ENCODE measurements at places on chromosomes 1 and 21.

DNA sequence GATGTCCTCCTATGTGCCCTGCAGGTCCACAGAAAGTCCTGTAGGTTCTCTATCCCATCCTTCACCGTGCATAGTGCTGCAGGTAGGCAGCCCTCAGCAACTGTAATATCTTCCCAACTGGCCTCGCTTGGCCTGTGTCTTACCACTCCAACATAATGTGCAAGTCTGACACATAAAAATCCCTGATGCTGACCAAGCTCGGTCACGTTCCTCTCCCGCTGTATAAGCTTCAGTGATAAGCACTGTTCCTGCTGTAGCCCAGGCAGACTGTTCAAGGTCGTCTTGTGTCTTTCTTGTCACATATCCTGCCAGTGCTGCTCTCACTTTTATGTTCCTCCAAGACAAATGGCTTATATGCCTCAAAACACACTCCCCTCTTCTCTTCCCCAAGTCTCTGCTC lies 19.4 kb upstream of the KCNE1 start:
- no peak for DNase-seq

DNA sequence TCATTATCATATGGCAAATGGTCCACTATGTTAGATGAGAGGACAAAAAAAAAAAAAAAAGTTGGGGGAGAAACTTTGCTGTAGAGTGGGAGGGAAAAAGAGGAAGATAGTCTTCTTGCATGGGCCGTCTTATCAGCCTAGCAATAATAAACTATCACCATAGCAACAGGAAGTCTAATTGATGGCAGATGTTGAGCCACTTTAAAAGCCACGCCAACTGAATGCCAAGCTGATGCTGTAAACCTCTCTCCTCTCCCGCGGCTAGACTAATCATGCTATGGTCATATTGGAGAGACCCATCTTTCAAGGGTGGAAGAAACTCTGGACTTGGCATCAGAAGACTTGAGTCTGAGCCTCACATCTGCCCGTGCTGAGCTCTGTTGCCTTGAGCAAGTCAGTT lies 122.2 kb upstream of the HOOK1 start:
- DNase-seq: no peak

GRCh38 chr21:34802180-34802899 lies 133.5 kb downstream of the CLIC6 start:
- peak; percentile 66 for DNase-seq

- no peak for DNase-seq
These were observed 981.9 kb upstream of the ADGRL4 start for GRCh38 chr1:79988401-79988800.

- no peak for DNase-seq
These were observed 2.7 kb downstream of the MAN1C1 start for GRCh38 chr1:25619101-25619890.

DNA sequence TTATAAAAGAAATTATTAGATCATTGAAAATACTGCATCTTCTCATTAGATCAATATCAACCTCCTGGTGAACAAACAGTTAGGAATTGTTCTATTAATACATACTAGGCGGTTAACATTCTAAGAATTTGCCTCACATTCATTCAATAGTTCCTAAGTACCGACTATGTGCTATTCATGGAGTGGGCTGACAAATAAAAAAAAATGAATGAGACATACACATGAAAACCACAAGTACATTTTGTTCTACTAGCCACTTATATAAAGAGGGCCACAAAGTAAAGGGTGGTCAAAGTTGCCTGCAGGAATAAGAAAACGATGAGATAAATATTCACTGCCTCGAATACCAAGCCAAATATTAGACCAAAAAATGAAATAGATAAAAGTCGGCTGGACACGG lies 294.4 kb downstream of the SDCCAG8 start:
- no peak for DNase-seq

DNA sequence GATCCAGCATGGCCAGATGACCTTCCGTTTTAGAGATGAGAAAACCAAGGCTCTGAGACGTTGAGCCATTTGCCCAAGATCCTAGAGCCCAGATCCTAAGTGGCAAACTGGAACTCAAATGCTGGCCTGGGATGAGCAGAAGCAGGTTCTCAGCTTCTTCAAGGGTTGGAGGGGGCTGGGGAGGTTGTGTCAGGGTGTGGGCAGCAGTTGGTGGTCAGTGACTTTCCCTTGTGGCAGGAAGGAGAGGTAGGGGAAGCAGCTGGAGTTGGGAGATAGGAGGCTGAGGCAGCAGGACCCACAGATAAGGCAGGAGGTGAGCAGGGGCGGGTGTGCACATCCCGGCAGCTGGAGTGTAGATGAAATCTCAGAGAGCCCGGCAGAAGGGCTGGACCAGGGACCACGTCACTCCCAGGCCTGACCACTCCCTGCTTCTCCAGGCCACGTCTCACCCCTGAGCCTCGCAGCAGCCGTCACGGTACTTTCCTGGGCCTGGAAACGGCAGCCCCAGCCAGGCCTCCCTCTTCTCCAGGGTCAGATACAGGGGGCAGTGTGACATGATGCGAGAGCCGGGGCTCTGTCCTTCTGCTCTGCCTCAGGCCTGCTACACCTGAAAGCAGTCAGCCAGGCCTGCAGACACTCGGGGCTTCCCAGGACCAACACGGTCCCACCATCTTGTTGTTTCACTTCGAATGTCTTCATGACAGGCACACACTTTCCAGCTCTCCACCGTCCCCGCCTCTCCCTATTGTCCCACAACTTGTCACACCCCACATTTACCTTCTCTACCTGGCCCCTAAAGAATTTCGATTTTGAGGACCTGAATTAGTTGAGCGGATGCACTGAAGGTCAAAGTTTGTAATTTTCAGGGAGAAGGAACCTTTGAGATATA lies 11.5 kb upstream of the LAPTM5 start:
- DNase-seq: no peak

- no peak for DNase-seq
These were observed 145.4 kb downstream of the SLC30A10 start for GRCh38 chr1:219782929-219783328.

- DNase-seq: no peak
These were observed 115.6 kb downstream of the PGBD5 start for GRCh38 chr1:230310381-230311163.

DNA sequence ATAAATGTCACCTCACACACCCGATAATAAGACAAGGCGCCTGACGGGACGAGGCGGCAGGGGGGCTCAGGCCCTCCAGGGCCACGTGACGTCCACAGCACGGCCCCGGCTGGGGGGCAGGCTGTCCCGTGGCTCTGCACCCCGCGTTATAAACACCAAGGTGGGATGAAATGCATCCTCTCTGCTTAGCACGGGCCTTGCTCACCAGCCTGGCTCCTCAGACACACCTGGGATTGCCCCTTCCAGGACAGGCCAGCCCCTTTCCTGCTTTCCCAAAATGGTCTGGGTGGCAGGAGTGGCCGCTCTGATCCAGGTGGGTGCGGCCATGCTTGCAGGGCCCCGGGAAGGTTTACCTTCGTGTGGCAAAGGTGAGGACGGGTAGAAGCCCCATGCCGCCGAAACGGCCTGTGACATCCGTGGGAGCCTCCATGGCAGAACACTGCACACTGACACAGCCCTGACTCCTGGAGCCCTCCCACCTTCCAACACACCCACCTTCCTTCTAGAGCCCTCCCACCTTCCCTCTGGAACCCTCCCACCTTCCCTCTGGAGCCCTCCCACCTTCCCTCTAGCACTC lies 35.9 kb downstream of the SLC19A1 start:
- DNase-seq: no peak

GRCh38 chr1:35962952-35963351 lies 32.0 kb downstream of the AGO3 start:
- DNase-seq: no peak

- peak; percentile 95 for DNase-seq
These were observed 7.8 kb downstream of the CELSR2 start for GRCh38 chr1:109256971-109257681.

GRCh38 chr21:31914472-31914871 lies 41.7 kb downstream of the HUNK start:
- DNase-seq: no peak

- DNase-seq: no peak
These were observed 89.8 kb downstream of the TMEM200B start for GRCh38 chr1:29033829-29034466.

DNA sequence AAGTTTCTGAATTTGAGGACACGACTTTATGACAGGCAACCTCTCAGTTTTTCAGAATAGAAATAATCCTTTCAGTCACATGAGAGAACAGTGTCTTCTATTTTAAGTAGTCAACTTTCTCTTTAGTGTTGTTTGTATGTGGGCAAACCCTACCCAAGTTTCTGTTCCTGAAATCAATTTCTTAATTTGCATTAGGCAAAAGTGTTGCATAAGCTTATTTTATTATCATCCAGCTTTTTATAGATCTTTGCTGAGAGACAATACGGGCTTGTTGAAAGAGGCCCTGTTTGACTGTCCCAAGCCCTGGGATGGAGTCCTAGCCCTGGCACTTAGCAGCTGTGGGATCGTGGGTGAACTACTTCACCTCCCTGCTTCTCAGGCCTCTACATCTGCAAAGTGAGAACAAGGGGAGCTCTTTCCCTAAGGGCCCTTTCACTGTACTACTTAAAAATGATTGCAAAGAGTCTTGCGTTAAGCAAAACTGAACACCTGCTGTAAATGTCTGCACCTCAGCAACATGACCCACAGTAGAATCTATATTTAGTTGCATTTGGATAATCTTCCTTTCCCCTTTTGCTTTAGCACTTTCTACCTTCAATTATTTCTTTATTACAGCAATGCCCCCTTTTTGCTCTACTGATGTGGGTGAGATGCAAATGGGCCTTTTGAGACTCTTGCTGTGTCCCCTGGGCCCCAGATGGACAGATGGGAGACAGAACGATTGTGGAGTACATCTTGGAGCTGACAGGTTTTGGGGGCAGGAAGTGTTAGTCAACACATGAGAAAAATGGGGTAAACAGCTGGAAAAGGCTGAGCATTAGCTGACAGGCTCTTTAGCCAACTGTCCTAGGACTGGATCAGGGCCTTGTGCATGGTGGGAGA lies 41.0 kb upstream of the SCAF4 start:
- DNase-seq: no peak

DNA sequence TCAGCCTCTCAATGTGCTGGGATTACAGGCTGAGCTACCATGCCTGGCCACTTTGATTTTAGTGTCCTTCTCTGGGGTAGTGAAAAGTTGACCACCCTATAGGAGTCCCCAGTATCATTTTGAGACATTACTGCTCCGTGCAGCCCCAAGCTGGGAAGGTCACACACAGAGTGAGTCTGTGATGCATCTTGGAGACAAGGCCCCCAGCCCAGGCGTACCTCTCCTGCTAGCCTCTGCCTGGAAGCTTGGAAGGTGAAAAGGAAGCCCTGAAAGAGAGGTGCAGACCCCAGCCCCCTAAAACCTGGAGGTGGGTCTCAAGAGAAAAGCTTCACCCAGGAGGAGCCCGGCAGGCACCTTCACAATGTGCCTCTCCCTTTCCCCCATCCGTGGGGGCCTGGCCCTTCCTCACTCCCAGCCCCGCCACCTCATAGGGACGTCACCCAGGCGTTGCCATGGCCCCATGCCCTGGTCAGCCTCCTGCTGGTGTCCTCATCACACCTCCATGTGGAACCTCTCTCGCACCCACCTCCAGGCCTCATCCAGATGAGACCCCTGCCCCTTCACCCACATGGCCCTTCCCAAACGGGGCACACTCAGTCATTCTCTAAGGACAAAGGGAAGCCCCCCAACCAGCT lies 5.6 kb upstream of the ARF1 start:
- no peak for DNase-seq

DNA sequence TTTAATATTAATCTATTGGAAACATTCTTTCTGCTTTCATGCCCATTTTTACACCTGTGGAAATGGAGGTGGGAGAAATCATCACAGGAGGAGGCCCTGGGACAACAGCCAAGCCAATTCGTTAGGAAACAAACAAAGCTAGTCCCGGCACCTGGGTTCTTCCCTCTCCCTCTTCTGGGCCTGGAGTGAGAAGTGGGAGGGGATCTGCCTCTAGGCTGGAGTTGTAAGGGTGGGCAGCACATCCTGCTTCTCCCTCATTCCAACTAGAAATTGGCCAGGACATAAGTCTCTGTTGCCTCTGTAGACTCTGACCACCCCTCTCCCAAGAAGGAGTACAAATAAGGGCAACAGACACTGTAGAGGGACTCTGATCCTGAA lies 20.2 kb upstream of the ERO1B start:
- no peak for DNase-seq

GRCh38 chr21:40902993-40903392 lies 56.0 kb upstream of the DSCAM start:
- no peak for DNase-seq

- no peak for DNase-seq
These were observed 65.2 kb upstream of the ST6GALNAC5 start for GRCh38 chr1:76802094-76802493.

GRCh38 chr1:186218654-186219352 lies 156.2 kb downstream of the TPR start:
- DNase-seq: no peak

- DNase-seq: no peak
These were observed 261.2 kb downstream of the NPHP4 start for GRCh38 chr1:5731110-5731423.

DNA sequence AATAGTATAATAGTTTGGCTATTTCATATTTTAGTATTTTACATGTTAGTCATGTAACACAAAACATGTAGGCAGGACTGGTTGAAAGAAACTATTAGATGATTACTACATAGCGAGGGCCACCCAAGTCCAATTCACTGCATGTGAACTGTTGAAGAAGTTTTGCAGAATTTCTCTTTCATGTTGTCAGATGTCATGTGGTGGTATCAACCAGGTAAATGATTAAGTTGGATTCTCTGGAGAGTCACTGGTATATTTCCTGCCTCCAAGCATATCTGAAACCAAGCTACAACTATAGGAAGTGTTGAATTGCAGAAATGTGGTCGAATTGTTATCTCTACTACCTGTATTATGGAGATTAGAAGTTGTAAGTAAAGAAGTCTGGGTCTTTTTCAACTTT lies 137.8 kb upstream of the DPYD start:
- no peak for DNase-seq

DNA sequence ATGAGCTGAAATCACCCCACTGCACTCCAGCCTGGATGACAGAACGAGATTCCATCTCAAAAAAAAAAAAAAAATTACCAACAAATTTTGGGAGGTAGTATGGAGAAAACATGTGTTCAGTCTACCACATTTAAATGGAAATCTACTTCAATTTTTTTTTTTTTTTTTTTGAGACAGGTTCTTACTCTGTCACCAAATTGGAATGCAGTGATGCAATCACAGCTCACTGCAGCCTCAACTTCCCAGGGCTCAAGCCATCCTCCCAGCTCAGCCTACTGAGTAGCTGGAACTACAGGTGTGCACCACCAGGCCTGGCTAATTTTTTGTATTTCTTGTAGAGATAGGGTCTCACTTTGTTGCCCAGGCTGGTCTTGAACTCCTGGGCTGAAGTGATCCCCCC lies 82.1 kb downstream of the GFI1 start:
- no peak for DNase-seq

DNA sequence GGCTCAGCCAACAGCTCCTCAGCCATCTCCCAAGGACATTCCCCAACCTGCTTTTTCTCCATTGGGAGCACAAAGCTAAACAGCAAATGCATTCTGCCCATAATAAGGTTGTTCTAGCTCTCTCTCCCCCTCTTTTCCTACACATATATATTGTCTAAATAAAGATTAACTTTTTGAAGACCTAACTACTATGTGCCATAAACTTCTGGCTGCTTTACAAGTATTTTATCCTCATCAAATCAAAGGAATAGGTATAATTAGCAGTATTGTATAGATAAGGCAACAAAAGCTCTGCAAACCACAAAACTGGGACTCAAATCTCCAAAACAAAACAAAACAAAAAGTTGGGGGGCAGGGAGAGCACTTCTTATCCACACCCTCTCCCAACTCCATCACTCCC lies 43.4 kb downstream of the TGFBR3 start:
- DNase-seq: no peak
